NCI-H774 (cell line): ENCODE measurements at places on chromosomes 11 and 22.

DNA sequence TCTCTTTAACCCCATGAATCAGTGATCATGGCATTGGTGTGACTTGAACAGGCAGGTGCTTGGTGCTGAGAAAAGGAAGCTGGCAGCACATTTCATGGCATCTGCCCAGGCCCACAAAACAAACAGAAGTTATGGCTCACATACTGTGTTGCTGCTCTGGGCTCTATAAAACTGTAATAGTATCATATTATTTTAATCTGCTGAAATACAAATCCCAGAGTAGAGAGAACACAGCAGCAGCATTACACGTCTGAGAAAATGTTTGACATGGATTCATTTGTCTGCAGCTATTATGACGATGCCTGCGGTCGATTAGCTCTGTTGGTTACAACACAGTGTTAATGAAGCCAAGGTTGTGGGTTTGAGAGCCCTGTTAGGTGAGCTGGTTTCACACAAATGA is 80.8 kb downstream of the ALX4 start:
- DNase-seq = no peak

DNA sequence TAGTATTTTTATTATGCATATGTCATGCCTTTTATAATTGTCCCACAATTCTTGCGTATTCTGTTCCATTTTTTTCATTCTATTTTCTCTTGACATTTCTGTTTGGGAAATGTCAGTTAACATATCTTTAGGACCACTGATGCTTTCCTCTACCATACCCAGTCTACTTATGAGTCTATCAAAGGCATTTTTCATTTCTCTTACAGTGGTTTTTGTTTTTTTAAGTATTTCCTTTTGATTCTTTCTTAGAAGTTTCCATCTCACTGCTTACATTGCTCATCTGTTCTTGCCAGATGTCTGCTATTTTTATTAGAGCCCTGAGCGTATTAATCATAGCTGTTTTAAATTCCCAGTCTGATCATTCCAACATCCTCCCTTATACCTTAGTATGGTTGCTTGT is 29.3 kb upstream of the OR8B8 start:
- no peak for DNase-seq

- DNase-seq = no peak
Observed at GRCh38 chr11:79742176-79742575, 301.3 kb upstream of the TENM4 start.

- no peak for DNase-seq
Observed at GRCh38 chr11:6002202-6002699, 4.5 kb downstream of the OR56A4 start.

DNA sequence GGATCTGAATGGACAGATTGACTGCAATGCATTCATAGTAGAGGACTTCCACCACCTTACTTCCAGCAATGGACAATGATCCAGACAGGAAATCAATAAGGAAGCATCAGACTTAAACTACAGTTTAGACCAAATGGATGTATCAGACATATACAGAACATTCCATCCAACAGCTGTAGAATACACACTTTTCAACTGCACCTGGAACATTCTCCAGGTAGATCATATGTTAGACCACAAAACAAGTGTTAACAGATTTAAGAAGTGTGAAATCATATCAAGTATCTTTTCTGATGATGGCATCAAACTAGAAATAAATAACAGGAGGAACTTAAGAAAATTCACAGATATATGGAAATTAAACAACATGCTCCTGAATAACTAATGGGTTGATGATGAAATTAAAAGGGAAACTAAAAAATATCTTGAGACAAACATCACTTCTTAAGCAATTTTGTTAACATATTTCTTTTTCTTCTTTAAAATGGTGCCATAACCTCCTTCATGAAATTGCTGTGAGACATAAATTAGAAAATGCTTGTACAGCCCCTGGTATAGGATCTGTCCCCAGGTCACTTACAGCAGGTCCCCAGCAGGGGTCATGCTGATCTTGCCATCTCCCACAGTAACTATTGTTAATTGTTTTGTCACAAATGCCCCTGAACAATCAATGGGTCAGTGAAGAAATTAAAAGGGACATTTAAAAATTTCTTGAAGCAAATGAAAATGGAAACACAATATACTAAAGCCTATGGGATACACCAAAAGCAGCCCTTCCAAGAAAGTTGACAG is 100.0 kb upstream of the OR4B1 start:
- DNase-seq = no peak
